ENCODE measurements at places on chromosomes 6 and 20. TPM values are rescaled to one million over a fixed set of nuclear protein-coding genes. Genes with fewer than 3 reads are reported as not detected.

GRCh38 chr6:105619971-105620741, 217.3 kb upstream of the PREP start:
- H3K4me1 ChIP-seq, result no peaks in the 10 kb centered on the region
- H3K27me3 ChIP-seq, result no peaks in the 10 kb centered on the region
- no peak overlapping the region for H3K27ac ChIP-seq
- H3K36me3 ChIP-seq, result no peaks in the 10 kb centered on the region
- no peak overlapping the region for H3K4me3 ChIP-seq

DNA sequence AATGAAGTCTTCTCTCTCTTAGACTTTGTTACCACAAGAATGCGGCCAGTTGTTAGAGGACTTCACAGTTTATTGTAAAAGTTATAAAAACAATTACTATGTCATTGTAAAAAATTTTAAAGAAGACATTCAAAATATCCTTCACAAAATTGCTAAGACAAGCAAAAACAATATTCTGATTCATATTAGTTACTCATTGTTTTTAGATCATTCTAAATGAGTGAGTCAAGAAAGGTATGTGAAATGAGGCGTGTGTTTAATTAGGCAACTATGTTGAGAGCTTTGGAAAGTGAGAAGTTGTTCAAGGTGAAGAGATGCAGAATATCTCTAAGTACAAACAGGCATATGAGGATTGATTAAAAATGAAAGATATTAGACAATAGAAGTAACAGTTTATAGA, 875.3 kb downstream of the EYS start:
- H3K4me3 ChIP-seq, result no peak overlapping the region
- H3K36me3 ChIP-seq, result no peaks in the 10 kb centered on the region
- no peak overlapping the region for H3K27ac ChIP-seq
- DNase-seq, result no peak
- H3K27me3 ChIP-seq, result no peaks in the 10 kb centered on the region

SLC17A2 gene
- total RNA-seq, result not detected

SYCP2 gene
- 15.3 TPM for total RNA-seq

DNA sequence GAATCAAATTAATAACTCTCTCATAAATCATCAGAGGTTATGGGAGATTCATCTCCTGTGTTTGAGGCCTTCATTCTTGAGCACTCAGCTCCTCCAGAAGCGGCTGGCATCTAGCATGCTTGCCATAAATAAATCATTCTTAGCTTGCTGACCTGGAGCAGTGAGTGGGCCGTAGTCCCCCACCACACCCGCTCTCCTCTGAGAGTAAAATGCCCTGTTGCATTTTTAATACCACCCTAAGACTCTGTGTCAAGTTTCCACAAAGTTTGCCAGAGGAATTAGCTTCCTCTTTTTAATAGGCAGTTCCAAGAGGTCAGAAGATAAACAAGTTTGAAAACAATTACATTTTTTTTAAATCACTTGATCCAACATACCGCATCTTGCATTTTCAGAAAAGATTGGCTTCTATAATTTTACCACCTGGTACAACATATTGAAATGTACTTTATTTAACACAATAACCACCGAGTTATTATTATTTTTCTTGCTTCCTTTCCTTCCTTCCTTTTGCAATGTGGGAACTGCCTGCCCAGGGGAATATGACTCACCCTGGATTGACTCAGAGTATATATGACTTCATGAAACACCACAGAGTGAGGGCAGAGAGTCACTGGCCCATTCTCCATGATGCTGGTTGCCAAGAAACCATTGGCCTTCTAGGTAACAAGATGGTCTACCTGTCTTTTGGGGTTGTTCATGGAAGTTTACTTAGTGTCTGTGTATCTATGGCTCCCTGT, 29.4 kb upstream of the CLIC5 start:
- peak overlapping the region; percentile 14 for H3K27ac ChIP-seq
- H3K27me3 ChIP-seq, result no peaks in the 10 kb centered on the region
- no peaks in the 10 kb centered on the region for H3K36me3 ChIP-seq
- peak; percentile 47 for DNase-seq
- H3K4me3 ChIP-seq, result no peak overlapping the region

Measured in body of pancreas (tissue), 4 donors.